Activated CD8-positive, alpha-beta memory T cell treated with anti-CD3 and anti-CD28 coated beads for 1 hour (primary cell): ENCODE measurements at places on chromosomes 1 and 21.

DNA sequence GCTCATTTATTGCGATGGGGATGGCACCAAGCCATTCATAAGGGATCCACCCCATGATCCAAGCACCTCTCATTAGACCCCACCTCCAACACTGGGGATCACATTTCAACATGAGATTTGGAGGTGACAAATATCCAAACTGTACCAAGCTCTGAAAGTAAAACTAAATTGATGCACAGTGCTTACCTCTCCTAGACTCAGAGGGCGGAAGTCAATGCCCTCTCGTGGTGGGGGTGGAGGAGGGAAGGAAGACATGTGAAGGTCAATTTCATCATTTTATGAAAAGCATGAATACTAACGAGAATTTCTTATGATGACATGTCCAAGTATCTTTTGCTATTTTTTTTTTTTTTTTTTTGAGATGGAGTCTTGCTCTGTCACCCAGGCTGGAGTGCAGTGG, 120.0 kb downstream of the PGBD5 start:
- no peak for DNase-seq

DNA sequence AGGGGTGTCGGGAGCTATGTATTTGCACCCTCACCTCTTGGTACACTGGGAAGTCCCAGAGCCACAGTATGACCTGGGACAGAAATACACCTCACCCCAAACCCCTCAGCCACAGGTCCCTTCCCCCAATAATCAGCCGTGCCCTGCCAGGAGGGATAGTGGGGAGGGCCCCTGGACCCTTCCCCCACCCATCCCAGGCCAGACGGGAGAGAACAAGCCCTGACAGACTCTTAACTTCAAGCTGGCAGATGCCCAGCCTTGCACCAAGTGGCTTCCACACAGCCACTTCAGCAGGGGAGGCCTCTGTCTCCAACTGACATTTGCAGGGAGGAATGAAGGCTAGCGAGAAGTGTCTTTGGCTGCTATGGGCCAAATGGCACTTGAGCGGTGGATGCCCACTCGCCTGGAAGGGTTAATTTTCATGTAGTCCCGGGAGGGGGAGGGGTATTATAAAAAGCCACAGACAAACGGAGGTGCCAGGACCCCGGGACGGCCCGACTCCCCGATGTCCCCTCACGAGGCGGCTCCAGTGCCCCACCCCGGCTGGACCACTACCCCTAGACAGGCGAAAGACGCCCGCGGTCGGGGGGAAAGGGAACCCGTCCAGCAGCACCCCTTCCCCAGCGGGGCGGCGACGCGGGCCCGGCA, 495 bp downstream of the SYNC start:
- DNase-seq: no peak

- no peak for DNase-seq
Observed at GRCh38 chr1:66464802-66465201, 69.2 kb upstream of the SGIP1 start.

DNA sequence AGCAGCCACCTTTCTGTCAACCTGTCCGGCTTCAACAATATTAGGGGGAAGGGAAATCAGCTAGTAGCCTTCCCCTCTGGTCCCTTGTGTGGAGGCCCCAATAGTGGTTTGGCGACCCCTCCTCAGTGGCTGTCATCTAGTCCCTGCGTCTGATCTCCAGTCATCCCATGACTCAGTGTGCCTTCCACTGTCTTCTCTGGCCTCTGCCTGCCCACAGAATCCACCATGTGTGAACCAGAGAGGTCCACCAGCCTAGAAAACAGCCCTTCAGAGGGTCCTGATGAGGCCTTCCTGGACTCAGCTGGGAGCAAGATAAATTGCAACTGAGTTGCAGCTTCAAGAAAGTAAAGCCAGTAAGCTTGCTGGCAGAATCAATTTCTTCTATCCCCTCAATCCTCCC, 3.8 kb upstream of the ATXN7L2 start:
- no peak for DNase-seq

DNA sequence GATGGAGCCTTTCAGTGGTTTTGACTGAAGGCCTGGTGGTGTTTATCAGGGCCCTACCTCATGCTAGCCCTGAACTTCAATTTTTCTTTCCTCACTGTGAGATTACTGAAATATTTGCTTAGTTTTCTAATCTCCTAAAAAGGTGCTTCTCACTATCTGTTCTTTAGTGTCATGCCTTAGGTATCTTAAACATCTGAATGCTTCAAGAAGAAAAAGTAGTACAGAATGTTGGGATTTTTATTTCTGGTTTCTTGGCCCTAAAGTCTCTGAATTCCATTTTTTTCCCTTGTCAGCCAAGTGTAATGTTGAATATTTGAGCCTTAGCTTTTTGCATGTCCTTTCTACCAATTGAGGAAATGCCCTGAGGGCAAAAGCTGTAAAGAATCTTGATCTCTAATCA, 47.9 kb upstream of the PRKACB start:
- no peak for DNase-seq

- DNase-seq: no peak
Observed at GRCh38 chr21:23811805-23812204, 1795.5 kb downstream of the MRPL39 start.

DNA sequence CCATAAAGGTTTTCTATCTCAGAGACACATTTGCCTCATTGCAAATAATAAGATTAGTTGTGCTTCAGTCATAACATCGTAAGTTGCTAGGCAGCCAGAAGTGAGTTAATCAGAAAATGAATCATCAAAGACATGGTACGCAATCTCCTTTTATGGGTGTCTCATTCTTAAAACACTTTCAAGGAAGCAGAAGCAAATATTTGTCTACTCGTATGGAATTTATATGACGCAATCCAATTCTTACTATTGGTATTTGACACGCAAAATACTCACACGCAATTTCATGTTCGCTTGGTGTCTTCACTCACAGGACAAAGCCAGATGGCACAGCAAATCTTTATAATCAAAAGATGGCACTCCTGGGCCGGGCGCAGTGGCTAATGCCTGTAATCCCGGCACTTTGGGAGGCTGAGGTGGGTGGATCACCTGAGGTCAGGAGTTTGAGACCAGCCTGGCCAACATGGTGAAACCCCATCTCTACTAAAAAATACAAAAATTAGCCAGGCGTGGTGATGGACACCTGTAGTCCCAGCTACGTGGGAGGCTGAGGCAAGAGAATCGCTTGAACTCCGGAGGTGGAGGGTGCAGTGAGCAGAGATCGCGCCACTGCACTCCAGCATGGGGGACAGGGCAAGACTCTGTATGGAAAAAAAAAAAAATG, 56.4 kb downstream of the HLCS start:
- no peak for DNase-seq

GRCh38 chr1:17742583-17742982, 12.6 kb upstream of the ACTL8 start:
- no peak for DNase-seq

GRCh38 chr1:39625009-39625408, 14.4 kb downstream of the HEYL start:
- DNase-seq: no peak

GRCh38 chr1:66476774-66477173, 57.2 kb upstream of the SGIP1 start:
- no peak for DNase-seq

- DNase-seq: no peak
Observed at GRCh38 chr21:38142224-38142623, 114.6 kb upstream of the KCNJ15 start.

DNA sequence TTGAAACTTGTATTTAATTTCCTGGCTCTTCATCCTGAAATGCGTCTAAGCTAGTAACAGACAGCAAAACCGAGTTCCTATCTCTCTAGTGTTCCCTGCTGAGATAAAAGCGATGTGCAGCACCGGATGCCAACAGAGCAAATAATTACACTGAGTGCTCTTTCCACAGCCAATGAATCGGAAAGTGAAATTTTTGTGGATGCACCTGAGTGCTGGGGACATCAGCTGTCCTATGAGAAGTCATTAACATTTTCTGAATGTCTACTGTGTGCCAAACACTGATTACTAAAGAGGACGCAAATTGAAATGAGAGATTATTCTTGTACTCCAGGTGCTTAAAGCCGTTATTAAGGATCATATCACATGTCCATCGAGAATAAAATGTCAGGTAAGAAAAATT, 278.0 kb downstream of the RGS7 start:
- DNase-seq: no peak

DNA sequence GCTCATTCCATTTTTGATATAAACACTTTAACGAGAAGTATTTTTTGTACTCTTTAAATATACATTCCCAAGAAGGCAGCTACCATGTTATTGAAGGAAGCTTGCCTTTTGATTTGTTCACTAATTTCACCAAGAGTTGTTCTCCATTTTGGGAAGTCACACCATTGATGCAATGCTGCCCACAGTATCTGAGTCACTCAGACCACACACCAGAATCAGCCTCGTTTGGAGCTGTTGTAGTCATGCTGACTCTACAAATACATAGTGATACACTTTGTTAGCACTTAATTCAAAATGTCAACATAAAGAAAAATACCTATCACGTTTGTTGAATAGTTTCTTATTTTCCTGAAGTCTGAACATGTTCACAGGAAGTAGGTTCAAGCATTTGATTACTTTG, 78.7 kb downstream of the PAPPA2 start:
- no peak for DNase-seq

DNA sequence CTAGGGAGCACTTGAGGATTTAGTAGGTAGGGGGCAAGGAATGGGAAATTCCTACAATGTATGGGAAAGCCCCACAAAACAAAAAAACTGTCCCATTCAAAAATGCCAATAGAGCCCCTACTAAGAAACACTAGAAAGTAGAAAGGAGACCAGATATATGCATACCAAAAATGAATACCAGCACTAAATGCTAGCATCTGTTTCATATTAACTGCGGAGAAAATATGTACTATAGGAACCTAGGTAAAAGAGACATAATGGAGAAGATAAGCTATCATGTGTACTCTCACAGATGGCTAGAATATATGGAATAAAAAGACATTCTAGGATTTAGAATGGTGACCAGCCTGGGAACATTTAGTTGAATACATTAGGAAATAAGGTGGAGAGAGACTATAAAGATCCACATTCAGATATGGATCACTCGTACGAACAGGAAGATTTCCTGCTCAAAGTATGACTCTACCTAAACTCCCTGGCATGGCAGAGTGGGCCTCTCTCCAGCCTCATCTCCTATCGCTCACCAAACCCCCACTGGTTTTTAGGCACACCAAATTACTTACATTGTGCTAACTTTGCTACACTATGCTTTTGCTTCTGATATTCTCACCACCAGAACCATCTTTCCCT, 18.3 kb downstream of the ZNHIT6 start:
- DNase-seq: no peak
